GM06990 (cell line): ENCODE measurements at places on chromosomes 5 and 9.

DNA sequence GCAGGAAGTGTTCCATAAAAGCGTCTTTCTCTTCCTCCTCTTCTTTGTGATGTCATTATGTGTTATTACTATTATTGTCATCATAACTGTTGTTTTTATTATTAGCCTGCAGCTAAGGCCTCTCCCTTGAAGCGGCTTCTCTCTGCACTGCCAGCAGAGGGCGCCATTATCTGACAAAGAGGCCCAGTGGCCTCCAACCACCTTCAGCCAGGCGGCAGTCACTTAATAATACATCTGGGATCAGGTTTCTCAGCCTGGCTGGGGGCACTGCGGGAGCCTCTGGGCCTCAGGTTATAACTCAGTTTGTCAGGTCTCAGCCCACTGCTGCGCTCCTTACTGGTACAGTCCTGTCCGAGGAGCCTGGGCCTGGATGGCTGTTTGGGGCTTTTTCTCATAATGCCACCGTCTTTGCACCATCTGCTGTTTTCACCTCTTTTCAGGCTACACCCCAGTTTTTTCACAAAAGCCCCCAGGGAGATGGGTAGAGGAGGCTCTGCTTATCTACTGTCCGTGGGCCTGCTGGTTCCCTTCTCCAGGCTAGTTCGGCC lies 281.9 kb downstream of the NSG2 start:
- peak; percentile 27 for DNase-seq

- peak; percentile 55 for DNase-seq
Measured at GRCh38 chr5:76547242-76547890, 75.8 kb downstream of the F2RL2 start.

DNA sequence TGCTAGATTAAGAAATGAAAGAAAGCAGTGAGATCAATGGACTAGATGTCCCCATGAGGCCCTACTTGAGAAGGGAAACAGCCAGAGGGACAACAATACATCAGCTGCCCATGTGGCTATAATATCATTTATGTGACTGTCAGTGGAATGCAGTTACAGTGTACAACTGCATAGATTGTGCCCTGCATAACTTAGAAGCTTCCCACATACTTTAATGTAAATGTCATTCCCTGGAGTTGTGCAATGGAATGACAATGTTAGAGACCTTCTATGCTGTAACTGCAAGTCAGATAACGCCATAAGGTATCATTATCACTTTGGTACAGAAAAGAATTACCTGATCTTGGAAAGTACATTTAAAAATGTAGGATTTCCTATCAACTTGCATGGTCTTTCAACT lies 67.4 kb downstream of the FBN2 start:
- DNase-seq: no peak

- no peak for DNase-seq
Measured at GRCh38 chr5:26143259-26143658, 895.1 kb downstream of the CDH9 start.

GRCh38 chr5:80181618-80182211 lies 74.1 kb downstream of the SERINC5 start:
- no peak for DNase-seq

DNA sequence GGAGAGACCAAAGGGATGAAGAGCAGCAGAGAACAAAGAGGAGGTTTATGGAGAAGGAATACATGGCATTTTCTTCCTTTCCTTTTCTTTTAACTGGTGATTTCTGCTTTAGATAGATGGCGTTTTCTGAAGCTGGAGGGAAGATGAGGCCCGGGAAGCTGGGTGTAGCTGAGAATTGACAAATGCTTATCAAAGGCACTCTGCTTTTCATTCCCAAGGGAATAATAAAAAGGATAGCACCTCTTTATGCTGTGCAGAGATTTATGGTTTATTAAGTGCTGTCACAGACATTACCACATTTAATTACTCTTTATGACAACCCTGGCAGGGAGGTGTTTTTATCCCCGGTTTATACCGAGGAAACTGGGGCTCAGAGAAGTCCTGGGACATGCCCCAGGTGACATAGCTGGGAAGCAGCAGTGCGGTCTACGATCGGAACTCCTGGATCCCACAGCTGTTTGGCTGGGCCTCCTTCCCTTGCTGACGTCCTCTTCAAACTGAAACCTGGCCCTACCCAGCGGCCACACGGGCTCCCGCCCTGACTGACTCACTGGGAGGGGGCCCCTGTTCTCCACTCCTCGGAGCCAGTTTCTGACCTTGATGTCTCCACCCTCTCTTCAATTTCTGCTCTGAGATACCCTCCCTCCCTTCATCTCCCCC lies 8.2 kb upstream of the EPB41L4B start:
- no peak for DNase-seq

DNA sequence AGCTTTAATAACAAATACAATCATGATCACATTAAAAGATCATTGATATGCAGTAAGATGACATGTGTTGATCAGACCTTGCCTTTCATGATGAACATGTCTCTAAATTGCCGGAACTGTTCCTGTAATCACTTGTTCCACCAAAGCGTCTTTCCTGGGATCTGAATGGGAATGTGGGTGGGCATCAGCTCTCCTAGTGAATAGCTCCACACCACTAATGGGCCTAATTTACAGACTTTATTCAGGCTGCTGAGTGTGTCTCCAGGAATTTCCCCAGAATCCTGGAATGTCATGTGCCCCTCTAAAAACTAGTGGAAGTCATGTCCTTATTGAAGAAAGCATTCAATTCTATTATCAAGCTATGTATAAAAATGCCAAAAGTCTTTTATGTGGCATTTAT lies 765.1 kb upstream of the CTNND2 start:
- no peak for DNase-seq
